ENCODE measurements at places on chromosomes 12 and 14.

DNA sequence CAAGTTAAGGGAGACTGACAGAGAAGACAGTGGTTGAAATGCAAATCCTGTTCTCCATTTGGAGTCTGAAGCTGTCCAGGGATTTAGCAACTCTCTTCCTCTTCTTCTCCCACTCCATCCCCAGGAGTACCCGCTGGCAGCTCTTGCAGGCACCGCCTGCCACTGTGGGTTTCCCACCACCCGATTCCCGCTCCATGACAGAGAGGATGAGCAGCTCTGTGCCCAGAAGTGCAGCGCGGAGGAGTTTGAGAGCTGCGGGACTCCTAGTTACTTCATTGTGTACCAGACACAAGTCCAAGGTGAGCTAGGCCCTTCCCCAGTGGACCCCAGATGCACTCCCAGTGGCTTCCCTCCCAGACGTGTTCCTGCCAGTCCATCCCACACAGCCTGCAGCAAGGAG, 97.8 kb downstream of the WSCD2 start:
- no peak for DNase-seq

- DNase-seq, result no peak
Observed at GRCh38 chr14:37422748-37423147, 172.3 kb downstream of the FOXA1 start.

- no peak for DNase-seq
Observed at GRCh38 chr14:52111583-52111982, 42.7 kb upstream of the NID2 start.

GRCh38 chr14:52919971-52920370, 30.9 kb downstream of the FERMT2 start:
- no peak for DNase-seq

DNA sequence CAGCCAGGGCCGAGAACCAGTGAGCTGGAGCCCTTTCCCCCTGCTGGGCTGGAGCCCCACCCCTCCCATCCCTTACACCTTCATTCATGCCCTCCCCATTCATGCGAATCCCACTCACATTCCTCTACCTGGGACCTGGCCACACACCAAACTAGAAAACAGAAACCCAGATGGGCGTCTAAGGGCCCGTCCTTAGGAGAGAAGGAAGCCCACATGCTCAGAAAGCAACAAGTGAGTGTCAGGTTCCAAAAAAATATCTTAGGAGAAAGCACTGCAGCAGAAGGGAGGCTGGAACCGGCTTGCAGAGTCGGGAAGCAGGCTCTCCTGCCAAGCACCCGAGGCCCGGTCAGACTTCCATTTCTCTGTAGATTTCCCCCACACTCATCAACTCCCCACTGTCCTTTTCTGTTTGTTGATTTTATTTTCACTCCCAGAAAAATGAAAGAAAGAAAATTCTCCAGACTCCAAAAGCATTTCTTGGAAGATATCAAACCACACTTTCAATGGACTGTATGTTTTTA, 13.6 kb downstream of the BCL11B start:
- no peak for DNase-seq

GRCh38 chr12:64293654-64294364, 71.7 kb upstream of the KICS2 start:
- DNase-seq, result peak; percentile 14

- no peak for DNase-seq
Observed at GRCh38 chr14:50831726-50832168, 785 bp upstream of the NIN start.

DNA sequence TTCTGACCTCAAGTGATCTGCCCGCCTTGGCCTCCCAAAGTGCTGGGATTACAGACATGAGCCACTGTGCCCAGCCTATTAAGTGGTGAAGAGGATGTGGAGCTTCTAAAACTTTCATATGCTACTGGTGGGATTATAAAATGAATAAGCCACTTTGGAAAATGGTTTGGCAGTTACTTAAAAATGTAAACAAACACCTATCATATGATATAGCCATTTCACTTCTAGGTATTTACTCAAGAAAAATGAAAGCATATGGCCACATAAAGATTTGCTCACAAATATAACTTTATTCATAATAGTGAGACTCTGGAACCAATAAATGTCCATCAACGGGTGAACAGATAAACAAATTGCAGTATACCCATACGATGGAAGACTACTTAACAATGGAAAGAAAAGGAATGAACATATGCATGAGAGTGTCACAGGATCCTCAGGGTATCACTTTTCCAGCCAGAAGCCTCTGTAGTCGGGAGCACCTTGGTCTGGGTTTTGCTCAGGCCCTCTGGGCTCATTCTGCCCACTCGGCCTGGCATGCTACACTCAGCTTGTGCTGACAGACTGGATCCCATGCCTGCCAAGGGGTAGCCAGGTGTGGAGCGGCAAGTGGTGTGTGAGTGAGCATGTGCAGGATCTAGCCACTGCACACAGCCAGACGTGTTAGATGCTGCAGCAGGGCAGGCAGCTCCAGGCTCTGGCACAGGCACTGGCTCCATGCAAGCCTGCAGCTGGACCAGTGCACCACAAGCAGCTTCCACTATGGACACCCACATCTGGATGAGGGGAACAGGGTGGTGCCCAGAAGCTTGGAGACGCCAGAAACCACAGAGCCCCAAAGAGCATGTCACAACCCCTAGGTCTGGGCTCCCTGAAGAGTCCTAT, 213.2 kb upstream of the DIO3 start:
- no peak for DNase-seq

DNA sequence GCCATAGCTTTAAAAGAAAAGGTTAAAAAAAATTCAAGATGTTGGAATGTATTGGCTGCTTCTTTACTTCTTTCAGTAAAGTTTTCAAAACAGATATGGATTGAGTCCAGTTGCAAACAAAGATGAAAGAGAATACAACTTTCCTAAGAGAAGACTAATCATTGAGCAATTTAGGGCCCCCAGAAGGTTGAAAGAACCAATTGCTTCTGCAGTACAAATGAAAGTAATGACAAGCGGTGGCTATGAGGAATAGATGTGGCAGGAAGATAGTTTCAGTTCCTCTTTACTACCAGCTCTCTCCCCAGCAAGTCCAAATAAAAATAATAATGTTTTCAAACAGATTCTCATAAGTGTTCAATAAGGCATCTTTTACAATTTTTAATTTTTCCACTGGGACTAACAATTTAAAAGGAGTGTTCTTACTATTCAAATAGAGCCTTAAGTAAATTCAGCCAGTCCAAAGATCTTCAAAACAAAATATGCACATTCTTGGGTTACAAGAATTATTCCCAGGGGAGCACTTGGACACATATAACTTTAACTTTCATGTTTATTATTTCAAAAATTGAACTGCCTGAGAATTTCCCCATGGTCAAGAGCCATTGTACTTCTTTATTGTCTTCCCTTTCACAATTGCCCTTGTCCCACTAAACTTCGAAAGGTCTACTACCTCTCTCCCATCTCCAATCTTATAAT, 62.3 kb upstream of the PPP1R12A start:
- DNase-seq, result peak; percentile 55

- peak; percentile 47 for DNase-seq
Observed at GRCh38 chr12:13233830-13234641, 37.5 kb downstream of the EMP1 start.

- no peak for DNase-seq
Observed at GRCh38 chr12:112322882-112323547, 59.2 kb downstream of the HECTD4 start.

GRCh38 chr14:60327447-60328331, 78.7 kb downstream of the PPM1A start:
- DNase-seq, result peak; percentile 79

DNA sequence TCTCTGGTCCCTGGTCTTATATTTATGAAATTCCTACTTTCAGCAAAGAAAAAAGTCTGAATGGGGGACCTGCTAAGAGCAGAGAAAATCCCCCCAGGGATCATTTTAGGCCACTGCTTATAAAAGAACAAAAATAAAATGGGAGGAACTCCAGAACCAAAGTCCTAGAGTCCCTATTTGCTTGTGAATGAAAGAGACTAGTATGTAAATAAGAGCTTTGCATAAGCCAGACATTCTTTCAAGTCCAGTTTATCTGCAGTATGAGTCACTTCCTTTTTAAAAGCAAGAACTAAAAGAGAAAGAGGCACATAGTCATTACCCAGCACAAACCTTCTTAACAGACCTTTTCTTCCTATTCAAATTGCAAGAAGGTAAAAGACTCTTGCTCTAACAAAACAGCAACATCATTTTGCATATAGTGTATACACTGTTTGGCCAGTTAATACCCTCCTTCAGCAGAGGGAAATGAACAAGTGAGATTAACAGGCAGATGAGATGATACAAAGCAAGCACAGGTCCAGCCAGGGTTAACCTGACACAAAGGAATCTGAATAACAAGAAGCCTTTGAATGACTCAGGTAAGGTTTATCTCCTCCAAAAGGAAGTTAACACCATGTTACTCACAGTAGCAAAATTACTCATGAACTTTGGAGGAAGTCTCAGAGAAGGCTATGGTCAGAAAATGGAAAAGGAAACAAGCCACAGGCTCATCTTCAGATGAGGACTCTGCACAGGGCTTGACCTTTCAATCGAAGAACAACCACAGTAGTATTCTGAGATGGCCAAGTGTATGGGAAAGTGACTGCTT, 87.3 kb downstream of the PHLDA1 start:
- peak; percentile 61 for DNase-seq

GRCh38 chr12:4283512-4284255, 10.1 kb downstream of the CCND2 start:
- no peak for DNase-seq

GRCh38 chr14:54366736-54367735, 29.8 kb upstream of the CDKN3 start:
- DNase-seq, result peak; percentile 50

GRCh38 chr14:91827746-91828145, 39.6 kb downstream of the TC2N start:
- no peak for DNase-seq

- DNase-seq, result no peak
Observed at GRCh38 chr14:87992346-87992717, 650 bp downstream of the GALC start.

GRCh38 chr12:32819424-32819823, 63.7 kb upstream of the YARS2 start:
- DNase-seq, result no peak

DNA sequence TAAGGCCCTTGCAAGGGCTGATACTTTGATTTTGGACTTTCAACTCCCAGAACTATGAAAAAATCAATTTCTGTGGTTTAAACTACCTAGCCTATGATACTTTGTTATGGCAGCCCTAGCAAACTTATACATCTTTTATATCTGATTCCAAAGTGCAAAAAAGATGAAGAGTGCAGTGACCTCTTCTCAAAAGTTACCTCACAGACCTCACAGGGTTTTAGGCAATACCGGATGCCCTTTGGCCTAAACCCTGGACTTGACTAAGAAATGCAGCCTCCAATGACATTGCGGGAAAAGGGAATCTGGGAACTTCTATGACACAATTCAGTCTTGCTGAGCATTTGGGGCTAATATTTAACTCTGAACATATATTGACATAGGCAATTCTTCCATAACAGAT, 63.3 kb downstream of the IGF1 start:
- no peak for DNase-seq

DNA sequence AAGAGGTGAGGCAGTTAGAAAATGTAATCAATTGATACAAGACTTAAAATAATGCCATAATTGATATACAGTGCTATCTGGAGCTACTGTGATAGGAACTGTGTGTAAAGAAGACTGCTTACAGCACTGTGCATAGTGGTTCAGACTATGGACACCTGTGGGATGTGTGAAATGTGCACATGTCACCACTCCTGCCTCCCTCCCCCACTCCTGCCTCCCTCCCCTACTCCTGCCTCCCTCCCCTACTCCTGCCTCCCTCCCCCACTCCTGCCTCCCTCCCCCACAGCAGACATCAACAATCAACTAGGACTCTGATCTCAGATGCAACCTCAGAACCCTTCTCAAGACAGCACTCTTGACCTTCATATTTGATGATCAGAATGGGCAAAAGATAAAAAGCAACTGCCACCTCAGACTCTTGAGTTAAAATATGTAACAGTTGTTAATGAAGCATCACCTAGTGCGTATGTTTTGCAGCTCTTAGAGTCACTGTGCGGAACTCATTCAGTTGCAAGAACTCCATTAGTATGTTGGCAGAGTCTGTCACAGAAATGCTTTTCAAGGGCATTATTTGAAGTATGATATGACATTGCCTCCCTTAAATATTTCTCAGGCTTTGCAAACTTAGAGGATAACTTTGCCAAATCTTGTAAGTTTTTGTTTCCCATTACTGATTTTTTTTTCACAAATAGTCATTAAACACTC, 255.2 kb upstream of the DDHD1 start:
- no peak for DNase-seq

- no peak for DNase-seq
Observed at GRCh38 chr14:81235096-81235495, 14.3 kb upstream of the GTF2A1 start.

DNA sequence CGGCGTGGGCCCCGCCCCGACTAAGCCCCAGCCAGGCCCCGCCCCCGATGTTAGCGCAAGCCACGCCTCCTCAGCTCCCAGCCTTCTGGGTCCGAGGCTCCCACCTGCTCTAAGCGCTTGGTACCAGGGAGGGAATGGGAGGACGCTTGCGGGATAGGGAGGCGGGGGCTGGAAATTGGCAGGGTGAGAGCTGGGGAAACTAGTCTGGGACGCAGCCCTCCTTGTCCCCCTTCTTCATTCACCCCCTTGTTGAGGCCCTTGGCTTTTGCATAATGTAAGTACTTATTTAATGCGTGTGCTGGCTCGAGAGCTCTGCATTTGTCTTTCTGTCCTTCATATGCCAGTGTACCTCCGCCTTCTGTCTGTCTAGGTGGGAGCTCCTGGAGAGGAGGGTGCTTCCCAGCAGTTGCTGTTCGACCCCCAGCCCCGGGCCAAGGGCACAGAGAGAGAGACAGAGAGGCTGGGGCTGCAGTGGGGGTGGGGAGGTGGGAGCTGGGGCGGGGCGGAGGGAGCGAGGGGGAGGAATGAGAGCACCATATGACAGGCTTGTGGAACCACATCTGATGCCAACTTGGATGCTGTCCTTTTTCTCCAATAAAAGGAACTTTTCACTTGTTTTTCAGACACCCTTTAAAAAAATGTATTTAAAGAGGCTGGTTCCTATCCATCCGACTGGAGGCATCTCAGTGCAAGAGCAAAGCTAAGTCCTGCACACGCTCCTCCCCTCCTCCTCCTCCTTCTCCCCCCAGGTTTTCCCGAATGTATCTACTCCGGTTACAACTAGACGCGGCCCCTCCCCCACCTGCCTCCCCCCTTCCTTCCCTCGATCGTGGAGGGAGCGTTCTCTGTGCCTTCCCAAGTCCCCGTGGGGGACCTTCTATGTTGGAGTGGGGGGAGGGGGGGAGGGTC, 25.6 kb upstream of the MAP1LC3B2 start:
- DNase-seq, result peak; percentile 83

- DNase-seq, result no peak
Observed at GRCh38 chr12:80937391-80938238, at the start of gene LIN7A. Gene LIN7A, minus strand, starts transcription at chr12:80937934. Its CDS starts 212 bp downstream, at chr12:80937722.

- DNase-seq, result no peak
Observed at GRCh38 chr12:132458846-132459641, 30.9 kb upstream of the FBRSL1 start.

GRCh38 chr12:95549392-95550084, 1.7 kb downstream of the USP44 start:
- no peak for DNase-seq

DNA sequence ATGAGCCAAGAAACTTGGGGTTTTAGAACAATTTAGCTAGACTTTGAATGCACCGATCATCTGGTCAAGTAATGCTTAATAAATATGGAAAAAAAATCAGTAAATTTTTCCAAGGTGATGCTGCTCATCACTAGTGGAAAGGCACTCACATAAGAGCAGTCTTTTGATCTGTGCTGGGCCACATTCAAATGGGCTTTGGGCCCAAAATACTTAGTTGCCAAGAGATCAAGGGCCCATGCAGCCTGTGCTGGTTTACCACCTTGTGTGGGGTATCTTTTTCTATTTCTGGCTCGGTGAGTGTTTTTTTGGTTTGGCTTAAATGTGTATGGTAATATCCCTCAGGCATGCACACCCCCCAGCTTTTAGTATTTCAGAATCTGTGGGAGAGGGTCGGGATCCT, 943.2 kb downstream of the TMTC2 start:
- no peak for DNase-seq
